ENCODE measurements at places on chromosomes 4 and X. TPM values are rescaled to one million over a fixed set of nuclear protein-coding genes. Genes with fewer than 3 reads are reported as not detected.

The EBP gene
- total RNA-seq, result 35.2 TPM

The RHOXF1 gene
- not detected for total RNA-seq

The CENPVL1 gene
- not detected for total RNA-seq

The WDR17 gene
- 0.50 TPM for total RNA-seq

The FAM156A gene
- total RNA-seq, result 23.8 TPM

The LRBA gene
- total RNA-seq, result 41.9 TPM

The MTMR8 gene
- total RNA-seq, result 1.5 TPM

The NUDT10 gene
- total RNA-seq, result 1.7 TPM

The AR gene
- total RNA-seq, result 3.3 TPM

The MAGEC3 gene
- not detected for total RNA-seq

The SOX3 gene
- not detected for total RNA-seq

- no peak overlapping the region for H3K4me3 ChIP-seq
- peaks cover 4% of the 10 kb centered on the region for H3K4me1 ChIP-seq
- H3K36me3 ChIP-seq, result no peaks in the 10 kb centered on the region
- H3K27me3 ChIP-seq, result no peaks in the 10 kb centered on the region
- no peak overlapping the region for H3K27ac ChIP-seq
These were observed 129.4 kb upstream of the TENM3 start for GRCh38 chr4:182113779-182114178.

GRCh38 chr4:183797445-183798300 lies 107.4 kb upstream of the STOX2 start:
- no peak overlapping the region for H3K27ac ChIP-seq
- peaks cover 10% of the 10 kb centered on the region for H3K4me1 ChIP-seq
- peak overlapping the region; percentile 54 for H3K4me3 ChIP-seq
- H3K27me3 ChIP-seq, result peaks cover 46% of the 10 kb centered on the region

- peaks cover 27% of the 10 kb centered on the region for H3K4me1 ChIP-seq
- H3K27me3 ChIP-seq, result no peaks in the 10 kb centered on the region
- H3K27ac ChIP-seq, result no peak overlapping the region
- peaks cover 6% of the 10 kb centered on the region for H3K36me3 ChIP-seq
- DNase-seq, result no peak
These were observed 259.4 kb upstream of the DIAPH2 start for GRCh38 chrX:96425200-96425599.

DNA sequence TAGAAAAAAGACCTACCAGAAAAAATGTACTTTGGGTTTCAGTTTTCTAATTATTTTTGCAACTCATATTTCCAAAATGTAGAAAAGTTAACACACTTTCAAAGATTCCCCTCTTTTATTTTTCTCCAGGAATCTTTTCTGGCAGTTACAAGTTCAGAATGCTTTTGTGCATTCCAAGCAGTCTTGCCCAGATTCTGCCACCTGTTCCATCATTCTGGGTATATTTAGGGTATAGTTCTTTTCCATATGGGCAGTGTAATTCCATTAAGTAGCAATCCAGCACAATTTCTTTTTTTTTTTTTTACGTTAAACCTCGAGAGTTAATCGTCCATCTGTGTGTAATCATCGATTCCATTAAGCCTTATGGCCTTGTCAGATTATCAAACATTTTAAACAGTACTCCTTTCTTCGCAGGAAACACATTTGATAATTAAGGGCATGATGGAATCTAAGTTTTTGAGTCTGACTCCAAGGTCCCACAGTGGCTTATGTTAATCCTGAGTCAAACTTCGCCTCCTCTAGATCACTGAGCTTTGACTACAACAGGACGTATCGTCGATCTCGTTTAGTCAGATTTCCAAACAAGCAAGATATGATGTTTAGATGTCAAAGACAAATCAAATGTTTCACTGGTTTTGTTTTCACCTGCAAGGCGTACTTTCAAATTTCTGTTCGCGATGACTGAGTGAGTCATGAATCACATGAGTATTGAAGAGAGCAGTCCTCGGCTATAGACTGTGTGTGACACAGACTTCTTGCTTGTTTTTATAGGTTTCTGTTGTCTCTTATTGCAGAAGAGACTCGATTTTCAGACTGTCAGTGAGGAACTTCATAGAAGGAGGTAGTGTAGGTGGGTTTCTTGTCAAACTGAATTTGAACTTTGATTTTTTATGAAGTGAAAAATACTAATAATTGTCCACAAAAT lies 118.9 kb upstream of the GK2 start:
- H3K4me1 ChIP-seq, result no peaks in the 10 kb centered on the region
- no peak for DNase-seq
- no peak overlapping the region for H3K4me3 ChIP-seq
- no peak overlapping the region for H3K27ac ChIP-seq

DNA sequence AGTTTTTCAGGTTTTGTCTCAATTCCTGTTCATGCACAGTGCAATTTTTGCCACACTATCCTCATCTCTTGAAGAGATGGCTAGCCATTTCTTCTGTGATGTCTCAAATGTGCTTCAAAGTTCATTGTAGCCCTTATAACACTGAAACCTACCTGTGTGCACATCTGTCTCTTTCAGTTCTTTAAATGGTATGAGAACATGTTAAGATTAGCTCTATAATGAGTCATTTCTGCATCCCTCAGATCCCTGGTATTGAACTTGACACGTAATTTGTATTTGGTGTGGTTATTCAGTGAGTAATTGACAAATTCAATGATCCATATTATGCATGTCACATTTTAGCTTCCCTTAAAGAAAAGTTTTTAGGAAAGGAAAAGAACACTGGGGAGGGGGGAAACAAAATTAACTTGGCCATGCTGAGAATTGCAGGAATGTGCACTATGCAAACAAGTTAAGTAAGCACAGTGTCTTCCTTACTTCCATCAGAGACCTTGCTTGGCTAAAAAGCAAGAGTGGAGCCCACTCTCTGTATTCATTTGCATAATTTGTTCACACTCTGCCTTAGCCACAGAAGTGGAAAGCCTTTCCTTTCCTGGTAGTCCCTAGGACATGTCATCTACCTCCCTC lies 659.8 kb upstream of the MAGEB2 start:
- DNase-seq, result no peak
- H3K4me1 ChIP-seq, result no peaks in the 10 kb centered on the region
- H3K36me3 ChIP-seq, result no peaks in the 10 kb centered on the region

DNA sequence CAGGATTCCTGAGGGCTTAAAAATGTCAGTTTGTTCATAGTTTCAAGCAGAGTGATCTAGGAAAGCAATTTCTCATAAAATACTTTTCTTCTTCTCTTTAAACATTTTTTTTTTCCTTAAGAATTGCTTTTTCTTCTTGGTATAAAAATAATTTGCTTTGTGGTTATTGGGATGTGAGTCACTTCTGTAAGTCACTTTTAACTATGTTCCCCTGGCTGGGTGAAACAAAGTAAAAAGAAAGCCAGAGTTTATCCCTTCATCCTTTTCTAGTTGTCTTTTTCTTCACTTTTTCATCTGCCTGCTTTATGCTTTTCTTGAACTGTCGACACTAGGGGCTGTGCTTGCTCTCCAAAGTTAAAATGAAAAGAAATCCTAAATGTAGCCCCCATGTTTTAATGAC lies 33.5 kb downstream of the ARSJ start:
- H3K4me1 ChIP-seq, result peaks cover 75% of the 10 kb centered on the region
- H3K27me3 ChIP-seq, result no peaks in the 10 kb centered on the region

- H3K27ac ChIP-seq, result no peak overlapping the region
- no peak for DNase-seq
- H3K36me3 ChIP-seq, result no peaks in the 10 kb centered on the region
- no peak overlapping the region for H3K4me3 ChIP-seq
These were observed 5.9 kb downstream of the SMIM43 start for GRCh38 chr4:121758925-121759568.

DNA sequence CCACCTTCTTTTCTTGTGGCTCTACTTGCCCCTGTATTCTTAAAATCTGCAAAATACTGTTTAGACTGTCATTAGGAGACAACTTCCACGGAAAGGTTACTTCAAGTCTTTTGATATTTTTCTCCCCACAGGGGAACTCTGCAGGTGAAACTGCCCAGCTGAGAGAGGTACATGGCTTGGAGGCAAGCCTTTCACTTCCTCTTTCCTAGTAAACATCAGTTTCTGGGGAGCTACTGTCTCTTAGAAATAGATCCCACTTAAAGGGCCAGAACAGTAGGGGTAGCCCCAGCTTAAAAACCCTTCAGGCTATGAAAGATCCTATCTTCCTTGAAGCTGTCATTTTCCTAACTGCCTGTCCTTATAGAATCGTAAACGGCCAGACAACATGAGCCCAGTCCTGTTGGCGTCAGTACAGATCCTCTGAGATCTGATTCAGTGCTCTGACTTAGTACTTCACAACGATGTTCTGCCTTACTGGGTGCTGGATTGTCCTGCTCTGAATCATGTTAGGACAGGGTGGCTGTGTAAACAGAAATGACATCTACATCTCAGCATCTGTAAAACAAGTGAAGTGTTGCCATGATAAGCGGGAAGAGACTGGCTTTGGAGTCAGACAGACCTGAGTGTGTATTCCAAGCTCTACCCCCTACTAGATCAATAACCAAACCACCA lies 102.1 kb downstream of the ITIH6 start:
- no peak for DNase-seq
- H3K27me3 ChIP-seq, result peaks cover 1% of the 10 kb centered on the region
- no peak overlapping the region for H3K4me3 ChIP-seq
- no peak overlapping the region for H3K27ac ChIP-seq

DNA sequence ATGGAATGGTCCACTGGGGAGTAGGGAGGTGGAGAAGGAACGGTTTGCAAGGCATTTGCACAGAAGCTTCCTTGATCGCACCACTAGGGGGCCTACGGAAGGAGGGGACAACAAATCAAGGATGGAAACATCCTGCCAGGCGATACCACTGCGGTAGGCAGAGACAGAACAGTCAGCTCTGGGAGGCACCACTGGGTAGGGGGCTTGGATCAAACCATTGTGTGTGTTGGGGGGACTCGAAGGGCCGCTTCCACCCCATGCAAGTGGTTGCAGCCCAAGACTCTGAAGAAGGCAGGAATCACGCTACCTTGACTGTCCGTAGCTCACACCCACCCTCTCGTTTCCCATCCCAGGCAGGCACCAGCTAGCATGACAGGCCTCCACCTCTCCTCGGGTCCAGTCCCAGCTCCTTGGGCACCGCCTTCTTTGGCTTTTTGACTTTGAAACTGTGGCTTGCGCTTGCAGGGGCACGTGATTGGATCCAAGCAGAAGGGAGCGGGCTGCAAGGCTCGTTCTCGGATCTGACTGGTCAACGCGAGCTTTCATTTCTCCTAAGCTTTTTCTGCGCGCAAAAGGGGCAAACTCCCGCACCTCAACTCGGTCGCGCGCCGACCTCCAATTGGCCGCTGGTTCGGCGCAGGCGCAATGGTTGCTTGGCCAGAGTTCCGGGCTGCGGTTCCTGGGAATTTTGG lies 28.4 kb downstream of the GAGE1 start:
- H3K27ac ChIP-seq, result no peak overlapping the region
- H3K36me3 ChIP-seq, result no peaks in the 10 kb centered on the region
- H3K4me1 ChIP-seq, result no peaks in the 10 kb centered on the region

GRCh38 chrX:21702725-21703124 lies 44.6 kb upstream of the KLHL34 start:
- H3K4me3 ChIP-seq, result no peak overlapping the region
- H3K4me1 ChIP-seq, result peaks cover 15% of the 10 kb centered on the region
- H3K27ac ChIP-seq, result no peak overlapping the region
- DNase-seq, result no peak
- no peaks in the 10 kb centered on the region for H3K27me3 ChIP-seq

DNA sequence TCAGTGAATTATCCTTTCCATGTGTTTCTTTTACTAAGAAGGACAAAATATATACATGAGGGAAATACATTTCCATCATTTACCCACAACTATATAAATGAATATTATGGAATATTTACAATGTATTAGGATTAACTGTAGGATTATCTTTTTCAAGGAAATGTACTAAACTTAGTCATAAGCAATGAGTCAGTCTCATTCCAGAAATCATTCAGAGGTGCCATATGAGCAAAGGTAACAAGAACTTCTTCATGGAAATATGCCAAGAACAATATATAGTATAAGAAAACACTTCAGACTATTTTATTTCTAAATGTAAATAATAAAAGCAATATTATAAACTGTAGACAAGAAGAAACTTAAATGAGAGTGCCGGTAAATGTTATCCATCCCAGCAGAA lies 67.1 kb downstream of the USP38 start:
- no peak for DNase-seq
- no peaks in the 10 kb centered on the region for H3K27me3 ChIP-seq
- H3K4me3 ChIP-seq, result no peak overlapping the region
- H3K4me1 ChIP-seq, result peaks cover 40% of the 10 kb centered on the region
- H3K36me3 ChIP-seq, result no peaks in the 10 kb centered on the region

GRCh38 chrX:39759526-39760224 lies 338.1 kb downstream of the BCOR start:
- H3K27me3 ChIP-seq, result no peaks in the 10 kb centered on the region
- DNase-seq, result no peak
- H3K4me1 ChIP-seq, result peaks cover 75% of the 10 kb centered on the region
- H3K27ac ChIP-seq, result peak overlapping the region; percentile 94
- H3K4me3 ChIP-seq, result no peak overlapping the region
- no peaks in the 10 kb centered on the region for H3K36me3 ChIP-seq

GRCh38 chr4:1604706-1605205 lies 79.4 kb downstream of the FAM53A start:
- no peak overlapping the region for H3K27ac ChIP-seq
- peaks cover 3% of the 10 kb centered on the region for H3K4me1 ChIP-seq
- peaks cover 2% of the 10 kb centered on the region for H3K27me3 ChIP-seq
- peak; percentile 85 for DNase-seq
- H3K4me3 ChIP-seq, result no peak overlapping the region

GRCh38 chrX:138378876-138379275 lies 332.6 kb downstream of the FGF13 start:
- H3K27me3 ChIP-seq, result no peaks in the 10 kb centered on the region
- H3K36me3 ChIP-seq, result peaks cover 2% of the 10 kb centered on the region
- no peak for DNase-seq
- H3K4me1 ChIP-seq, result no peaks in the 10 kb centered on the region
- no peak overlapping the region for H3K27ac ChIP-seq

DNA sequence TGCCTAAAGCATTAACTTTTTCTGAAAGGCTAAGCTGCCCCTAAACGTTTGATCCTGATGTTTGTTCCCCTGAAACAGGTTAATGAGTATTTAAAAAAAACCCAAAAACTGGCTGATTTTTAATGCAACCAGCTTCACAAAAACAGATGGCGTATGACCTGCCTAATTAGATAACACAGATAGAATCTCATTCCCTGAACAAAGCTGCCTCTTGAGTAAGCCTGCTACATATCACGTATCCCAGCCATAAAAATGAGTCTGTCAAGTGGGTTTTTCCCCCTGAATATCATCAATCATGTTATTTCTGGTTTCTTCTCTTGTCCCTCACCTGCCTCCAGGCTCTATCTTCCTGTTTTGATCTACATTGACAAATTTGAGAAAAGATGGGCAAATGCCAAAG lies 154.2 kb upstream of the FAM9B start:
- no peak for DNase-seq
- H3K4me3 ChIP-seq, result no peak overlapping the region
- no peaks in the 10 kb centered on the region for H3K36me3 ChIP-seq
- H3K27ac ChIP-seq, result no peak overlapping the region
- H3K4me1 ChIP-seq, result no peaks in the 10 kb centered on the region

Data from chondrocyte (in vitro differentiated cells).